ENCODE measurements at places on chromosomes 1 and 21. TPM values are rescaled to one million over a fixed set of nuclear protein-coding genes. Genes with fewer than 3 reads are reported as not detected.

Gene FCGR1A
- 6.4 TPM for total RNA-seq

Gene SERPINC1
- not detected for total RNA-seq

Gene KIF14
- 0.41 TPM for total RNA-seq

Gene TRMT13
- 3.7 TPM for total RNA-seq

Gene FASLG
- not detected for total RNA-seq

DNA sequence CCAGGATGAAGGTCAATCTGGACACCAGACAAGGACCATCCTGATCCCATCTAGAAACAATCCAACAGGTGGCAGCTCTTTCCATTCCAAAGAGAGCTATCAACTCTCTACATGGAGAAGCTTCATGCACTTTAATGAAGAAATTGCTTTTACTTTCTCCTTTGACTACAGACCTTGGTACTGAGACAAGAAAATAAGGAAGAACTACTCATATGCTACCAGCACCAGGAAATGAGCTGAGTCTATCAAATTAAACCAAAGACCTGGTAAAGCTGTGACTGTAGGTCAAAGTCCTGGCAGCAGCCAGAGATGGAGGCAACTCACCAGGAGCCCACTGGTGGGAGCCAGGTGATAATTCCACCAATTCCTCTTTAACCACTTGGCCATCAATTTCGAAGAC lies 64.3 kb upstream of the LRRC8B start:
- H3K4me1 ChIP-seq = no peaks in the 10 kb centered on the region
- no peak overlapping the region for H3K4me3 ChIP-seq
- H3K36me3 ChIP-seq = no peaks in the 10 kb centered on the region

DNA sequence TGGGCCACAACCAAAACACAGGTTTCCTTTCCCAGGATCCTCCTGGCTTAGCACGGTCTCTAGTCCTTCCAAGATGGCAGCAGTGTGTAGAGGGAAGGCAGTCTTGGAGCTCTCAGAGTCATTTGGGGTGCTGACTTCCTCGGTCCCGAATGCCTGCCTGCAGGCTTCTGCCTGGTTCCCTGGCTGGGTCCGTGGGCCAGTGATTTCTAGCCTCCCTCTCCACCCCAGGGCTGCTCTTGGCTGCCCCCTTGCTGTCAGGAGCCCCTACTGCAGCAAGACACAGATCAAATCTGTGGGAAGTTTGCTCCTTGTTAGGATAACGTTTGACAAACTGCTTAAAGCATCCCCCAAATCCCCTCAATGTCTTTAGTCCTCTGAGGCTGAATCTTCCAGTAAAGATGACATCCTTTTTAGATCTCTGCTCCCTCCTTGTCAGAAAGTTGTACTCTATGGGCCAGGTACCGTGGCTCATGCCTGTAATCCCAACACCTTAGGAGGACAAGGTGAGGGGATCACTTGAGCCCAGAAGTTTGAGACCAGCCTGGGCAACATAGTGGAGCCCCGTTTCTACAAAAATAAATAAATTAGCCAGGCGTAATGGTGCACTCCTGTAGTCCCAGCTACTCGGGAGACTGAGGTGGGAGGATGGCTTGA lies 272.5 kb downstream of the RRAGC start:
- H3K4me1 ChIP-seq = no peaks in the 10 kb centered on the region
- no peaks in the 10 kb centered on the region for H3K36me3 ChIP-seq
- no peak overlapping the region for H3K4me3 ChIP-seq
- H3K27me3 ChIP-seq = no peaks in the 10 kb centered on the region

GRCh38 chr1:151619489-151620093 lies 7.7 kb downstream of the SNX27 start:
- H3K36me3 ChIP-seq = no peaks in the 10 kb centered on the region
- no peak for DNase-seq
- no peaks in the 10 kb centered on the region for H3K27me3 ChIP-seq
- H3K4me1 ChIP-seq = no peaks in the 10 kb centered on the region
- peak overlapping the region; percentile 27 for H3K27ac ChIP-seq
- no peak overlapping the region for H3K4me3 ChIP-seq

- no peak for DNase-seq
- no peak overlapping the region for H3K4me3 ChIP-seq
- H3K27ac ChIP-seq = no peak overlapping the region
- no peaks in the 10 kb centered on the region for H3K4me1 ChIP-seq
These were observed 18.8 kb upstream of the ARTN start for GRCh38 chr1:43914576-43915525.

DNA sequence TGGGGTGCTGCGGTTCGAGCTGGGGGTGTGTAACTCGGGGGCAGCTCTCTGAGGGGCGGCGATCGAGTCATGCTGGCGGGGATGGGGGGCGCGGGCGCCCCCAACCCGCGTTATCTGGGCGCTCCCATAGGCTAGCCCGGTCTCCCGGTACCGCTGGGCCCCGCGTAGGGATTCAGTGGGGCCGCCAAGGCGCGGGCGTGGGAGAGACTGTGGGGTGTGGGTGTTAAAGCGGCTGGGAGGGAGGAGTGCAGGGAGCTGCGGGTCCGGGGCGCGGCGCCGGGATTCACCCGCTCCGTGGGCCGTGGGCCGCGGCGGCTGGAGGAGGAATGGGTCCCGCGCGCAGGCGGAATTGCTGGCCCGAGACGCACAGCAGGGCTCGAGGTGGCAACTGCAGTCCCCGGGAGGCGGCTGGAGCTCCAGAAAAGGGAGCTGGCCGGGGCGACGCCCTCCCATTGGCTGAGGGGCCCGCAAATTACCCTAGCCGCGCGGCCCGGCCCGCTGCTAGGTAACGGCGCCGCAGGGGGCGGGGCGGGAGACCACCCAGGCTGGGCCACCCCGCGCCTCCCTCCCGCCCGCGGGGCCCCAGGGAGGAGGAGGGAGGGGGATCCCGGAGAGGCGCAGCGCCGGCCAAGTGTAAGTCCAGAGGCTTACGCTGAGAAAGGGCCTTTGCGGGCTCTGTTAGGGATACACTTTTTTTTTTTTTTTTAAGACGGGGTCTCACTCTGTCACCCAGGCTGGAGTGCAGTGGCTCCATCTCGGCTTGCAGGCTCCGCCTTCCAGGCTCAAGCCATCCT lies at the start of gene PTCH2:
TSS of gene PTCH2 (minus strand) at position 392 of the 794 bp plus-strand sequence. CDS start at position 71, 321 bp downstream.
- DNase-seq = no peak
- peak within 1 kb of the TSS; percentile 7 for H3K27ac ChIP-seq
- peak within 1 kb of the TSS; percentile 34 for H3K4me3 ChIP-seq
- no peaks in the 10 kb centered on the region for H3K4me1 ChIP-seq

- H3K4me3 ChIP-seq = no peak overlapping the region
- peak overlapping the region; percentile 97 for H3K27ac ChIP-seq
- no peaks in the 10 kb centered on the region for H3K36me3 ChIP-seq
These were observed 980 bp upstream of the AHCYL1 start for GRCh38 chr1:109983380-109984189.
